OCI-LY7 (cell line): ENCODE measurements at places on chromosomes 7 and 10. TPM values are rescaled to one million over a fixed set of nuclear protein-coding genes. Genes with fewer than 3 reads are reported as not detected.

DNA sequence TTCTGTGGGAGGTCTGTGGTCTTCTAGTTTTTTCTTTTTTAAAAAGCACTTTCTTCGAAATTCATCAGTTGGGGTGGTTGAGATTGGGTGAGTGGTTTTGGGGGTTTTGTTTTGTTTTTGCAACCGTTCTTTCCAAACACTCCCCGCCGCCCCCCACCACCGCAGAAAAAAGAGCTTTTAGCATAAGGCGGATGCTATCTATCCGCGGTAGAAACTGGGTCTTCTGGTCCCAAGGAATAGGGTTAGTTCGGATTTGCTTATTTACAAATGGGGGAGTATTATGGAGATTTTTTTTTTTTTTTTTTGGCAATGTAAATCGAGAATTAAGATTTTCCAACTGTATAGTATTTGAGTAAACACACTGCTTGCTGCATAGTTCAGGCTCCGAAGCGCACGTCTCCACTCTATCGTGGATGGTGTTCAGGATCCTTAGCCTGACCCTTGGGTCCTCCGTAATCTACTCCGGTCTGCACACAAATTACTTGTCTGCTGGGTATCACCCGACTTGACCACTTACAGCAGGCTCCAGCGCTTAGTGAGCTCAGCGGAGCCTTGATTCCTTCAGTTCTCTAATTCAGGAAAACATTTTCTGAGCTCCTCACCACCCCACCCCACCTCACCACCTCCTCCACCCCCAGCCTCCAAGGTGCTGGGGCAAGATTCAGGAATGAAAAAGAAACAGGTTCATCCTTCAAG lies 757 bp upstream of the NRCAM start:
- no peak for DNase-seq

CALHM3 gene
- not detected in 2 replicates for total RNA-seq

DNA sequence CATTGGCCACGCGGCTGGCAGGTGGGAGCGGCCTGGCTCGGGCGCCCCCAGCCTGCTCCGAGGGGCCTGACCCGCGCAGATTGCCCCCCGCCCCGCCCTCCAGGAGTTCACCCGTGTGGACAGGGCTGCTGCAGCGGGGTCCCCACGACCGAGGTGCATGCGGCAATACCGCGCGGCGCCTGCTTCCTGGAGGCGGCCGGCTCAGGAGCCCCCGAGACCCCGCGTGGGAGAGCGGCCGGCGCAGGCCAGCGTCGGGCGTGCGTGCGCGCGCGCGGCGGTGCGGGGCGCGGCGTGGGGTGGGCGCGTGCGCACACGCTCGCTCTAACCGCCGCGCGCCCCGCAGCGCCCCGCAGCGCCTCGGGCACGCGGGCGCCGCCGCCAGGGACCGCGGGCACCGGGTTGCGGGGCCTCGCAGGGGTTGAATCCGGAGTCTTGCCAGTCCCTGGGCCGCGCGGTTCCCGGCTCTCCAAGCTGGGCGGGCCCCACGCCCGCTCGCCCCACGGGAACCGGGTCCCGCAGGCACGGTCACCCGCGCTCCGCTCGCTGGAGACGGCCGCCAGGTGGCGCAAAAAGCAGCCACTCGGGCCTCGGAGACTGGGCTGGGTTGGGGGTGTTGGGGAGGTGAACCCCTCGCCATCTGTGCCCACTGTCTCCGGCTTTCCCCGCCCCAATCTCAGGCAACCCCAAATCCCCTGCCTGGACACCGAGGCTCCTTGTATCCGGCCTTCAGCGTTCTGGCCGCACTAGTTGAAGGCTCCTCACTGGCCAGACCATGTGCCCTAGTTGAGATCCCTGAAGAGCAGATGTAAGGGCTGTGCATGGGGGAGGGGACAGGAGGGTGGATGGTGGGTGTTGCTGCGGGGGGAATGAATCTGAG lies 1.3 kb upstream of the ACHE start:
- peak; percentile 27 for DNase-seq

RSBN1L gene
- total RNA-seq = 30.0 and 30.4 TPM in 2 replicates

DNA sequence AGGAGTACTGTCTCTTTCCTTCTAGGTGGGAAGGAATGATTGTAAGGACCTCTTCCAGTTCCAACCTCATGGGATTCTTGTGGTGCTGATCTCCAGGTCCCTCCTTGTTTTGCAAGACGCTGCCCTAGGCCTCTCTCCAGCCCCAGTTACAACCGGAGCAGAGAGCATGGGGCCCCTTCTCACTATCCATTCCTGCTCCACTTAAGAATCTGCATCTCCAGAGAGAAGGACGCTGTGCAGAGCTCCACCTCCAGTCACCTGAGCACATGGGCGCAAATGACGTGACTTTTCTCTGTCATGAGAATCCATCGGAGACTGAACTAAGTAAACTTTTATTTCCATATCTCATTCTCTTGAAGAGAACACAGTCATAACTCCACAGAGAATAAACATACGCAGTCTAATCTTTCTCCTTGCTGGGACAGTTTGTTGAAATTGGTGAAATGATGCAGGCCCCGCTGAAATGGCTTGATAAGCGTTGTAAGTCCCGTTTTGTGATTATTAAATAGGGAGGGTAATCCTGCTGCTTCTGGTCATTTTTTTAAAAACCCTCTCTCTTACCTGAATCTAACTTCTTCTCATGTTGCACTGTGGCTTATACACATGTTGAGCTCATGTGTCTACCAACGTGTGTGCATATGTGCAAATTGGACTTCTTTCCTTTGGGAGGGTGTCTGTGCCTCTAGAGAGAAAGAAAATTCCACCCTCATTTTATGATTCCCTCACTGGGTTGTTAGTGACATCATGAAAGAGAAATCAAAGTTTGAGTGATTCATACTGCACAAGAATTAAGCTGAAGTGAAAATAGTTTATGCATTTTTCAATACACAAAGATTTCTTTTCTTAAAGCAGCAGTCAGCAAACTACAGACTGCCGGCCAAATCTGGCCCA lies 133.2 kb upstream of the TBX20 start:
- no peak for DNase-seq

DNA sequence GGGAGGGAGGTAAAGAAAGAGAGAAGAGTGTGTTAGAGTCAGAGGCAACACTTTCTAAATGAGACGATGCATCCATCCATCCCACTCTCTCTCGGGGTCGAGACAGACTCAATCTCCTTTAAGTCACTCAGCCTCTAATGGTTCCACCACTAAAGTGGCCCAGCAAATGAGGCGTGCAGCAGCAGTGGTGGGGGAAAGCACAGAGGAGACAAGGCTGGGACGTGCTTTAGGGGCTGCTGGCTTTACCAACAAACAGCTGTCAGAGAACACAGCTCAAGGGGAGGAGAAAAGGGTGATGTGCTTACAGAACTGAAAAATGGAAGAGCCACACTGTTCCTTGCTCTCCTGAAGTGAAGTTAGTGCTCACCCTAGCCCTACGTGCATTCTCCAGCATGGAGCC lies 4.5 kb upstream of the SEC31B start:
- no peak for DNase-seq

GRCh38 chr10:30554440-30554825 lies 75.1 kb downstream of the LYZL2 start:
- DNase-seq = no peak

DNA sequence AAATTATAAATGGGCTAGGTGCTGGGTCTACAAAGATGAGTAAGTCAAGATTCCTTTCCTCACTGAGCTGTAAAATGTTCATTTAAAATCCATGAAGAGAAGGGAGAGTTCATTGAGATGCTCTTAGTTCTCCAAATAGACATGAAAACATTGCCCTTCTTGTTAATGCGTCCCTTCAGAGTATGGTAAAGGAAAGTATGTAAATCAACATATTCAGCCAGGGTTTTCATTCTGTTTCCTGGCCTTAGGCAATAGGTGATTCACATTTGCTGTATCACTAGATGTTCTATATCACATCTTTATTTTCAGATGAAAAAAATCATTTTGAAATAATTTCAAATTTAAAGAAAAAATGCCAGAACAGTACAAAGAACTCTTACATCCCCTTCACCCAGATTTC lies 5.4 kb downstream of the ANKIB1 start:
- no peak for DNase-seq

DNA sequence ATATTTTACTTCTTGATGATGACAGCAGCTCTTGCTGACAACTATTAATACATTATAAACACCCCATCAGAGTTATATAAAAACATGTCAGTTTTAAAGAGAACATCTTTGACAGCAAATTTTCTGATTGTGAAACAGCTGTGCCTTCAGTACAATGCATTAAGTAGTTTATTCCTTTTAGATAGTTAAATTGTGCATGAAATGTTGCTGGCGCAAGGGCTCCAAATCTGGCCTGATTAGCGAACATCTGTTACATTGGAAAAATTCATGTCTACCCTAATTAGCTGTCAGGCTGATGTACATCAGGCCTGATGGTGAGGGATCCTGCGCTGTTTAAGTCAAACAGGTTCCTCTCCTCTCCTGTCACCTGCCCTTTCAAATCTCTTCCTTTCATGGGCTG lies 171.9 kb upstream of the SP8 start:
- no peak for DNase-seq

SYT15 gene
- 1.5 and 2.1 TPM in 2 replicates for total RNA-seq

DNA sequence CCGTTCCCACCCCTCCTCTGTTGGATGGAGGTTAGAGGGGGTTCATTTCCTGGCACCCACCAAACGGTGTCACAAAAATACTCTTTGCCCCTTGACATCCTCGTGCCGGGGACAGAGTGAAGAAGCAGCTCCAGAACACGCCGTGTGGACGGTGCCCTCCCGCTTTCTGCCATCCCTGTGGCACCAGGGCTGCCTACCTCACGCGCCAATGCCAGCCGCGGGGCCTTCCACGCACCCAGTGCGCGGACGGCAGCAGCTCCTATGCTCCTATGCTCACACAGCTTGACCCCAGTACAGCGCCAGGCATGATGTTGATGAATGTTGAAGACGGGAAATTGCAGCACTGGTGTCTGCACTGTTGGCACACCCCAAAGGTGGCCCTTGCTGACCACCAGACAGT lies 507.2 kb upstream of the FOXK1 start:
- no peak for DNase-seq

GRCh38 chr7:31950091-31950755 lies 120.0 kb downstream of the PDE1C start:
- DNase-seq = no peak

DNA sequence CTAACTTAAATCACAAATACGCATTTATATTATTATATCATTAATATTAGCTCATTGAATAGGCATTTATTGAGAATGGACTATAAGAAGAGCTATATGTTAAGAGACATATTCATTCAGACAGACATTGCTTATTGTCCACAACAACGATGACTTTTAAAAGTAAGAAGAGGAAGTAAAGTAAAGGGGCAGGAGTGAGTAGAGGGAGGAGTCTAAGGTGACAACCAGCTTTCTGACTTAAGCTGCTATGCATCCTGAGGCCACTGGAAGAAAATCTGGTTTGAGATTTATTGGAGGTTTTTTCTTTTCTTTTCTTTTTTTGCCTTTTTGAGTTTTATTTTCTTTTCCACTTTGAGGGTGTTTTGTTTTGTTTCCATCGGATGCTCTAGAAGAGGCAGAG lies 723.5 kb downstream of the GRM8 start:
- no peak for DNase-seq

STEAP2 gene
- total RNA-seq = not detected in 2 replicates

LRRD1 gene
- total RNA-seq = 0.13 and 0.42 TPM in 2 replicates

CPA2 gene
- not detected in 2 replicates for total RNA-seq

DNA sequence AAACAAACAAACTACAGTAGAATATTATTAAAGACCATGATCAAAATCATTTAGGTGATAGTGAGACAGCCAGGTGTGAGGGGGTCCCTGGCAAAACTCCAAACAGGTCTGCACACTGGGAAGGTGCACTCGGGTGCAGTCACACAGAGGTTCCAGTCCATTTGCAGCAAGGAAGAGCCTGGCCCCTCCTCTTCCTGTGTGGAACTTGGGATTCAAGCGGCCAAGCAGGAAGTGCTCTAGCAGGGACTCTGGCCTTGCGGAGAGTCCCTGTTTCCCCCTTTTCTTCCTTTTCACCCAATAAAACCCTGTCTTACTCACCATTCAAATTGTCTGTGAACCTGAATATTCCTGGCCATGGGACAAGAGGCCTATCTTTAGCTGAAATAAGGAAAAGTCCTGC lies 181.8 kb downstream of the LRRTM3 start:
- DNase-seq = no peak

CDHR1 gene
- total RNA-seq = not detected in 2 replicates

DNA sequence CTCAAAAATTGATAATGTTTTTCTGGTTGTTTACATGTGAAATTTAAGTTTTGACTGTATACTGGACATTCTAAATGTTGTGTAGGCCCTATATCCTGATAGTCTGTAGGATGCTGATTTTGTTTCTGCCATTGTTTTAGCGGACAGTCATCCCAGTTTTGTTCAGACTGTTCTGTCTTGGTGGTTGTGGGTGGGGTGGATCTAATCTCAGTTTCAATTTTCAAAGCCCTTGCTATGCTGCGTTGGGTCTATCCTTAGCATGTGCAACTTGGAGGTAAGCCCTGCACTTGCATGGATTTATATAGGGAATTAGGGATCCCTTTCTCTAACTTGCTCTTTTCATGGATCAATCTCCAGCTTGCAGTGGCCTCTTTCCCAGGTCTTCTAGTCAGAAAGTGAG lies 19.1 kb downstream of the DBF4 start:
- DNase-seq = no peak

ETV1 gene
- not detected in 2 replicates for total RNA-seq

PITX3 gene
- not detected in 2 replicates for total RNA-seq

DNA sequence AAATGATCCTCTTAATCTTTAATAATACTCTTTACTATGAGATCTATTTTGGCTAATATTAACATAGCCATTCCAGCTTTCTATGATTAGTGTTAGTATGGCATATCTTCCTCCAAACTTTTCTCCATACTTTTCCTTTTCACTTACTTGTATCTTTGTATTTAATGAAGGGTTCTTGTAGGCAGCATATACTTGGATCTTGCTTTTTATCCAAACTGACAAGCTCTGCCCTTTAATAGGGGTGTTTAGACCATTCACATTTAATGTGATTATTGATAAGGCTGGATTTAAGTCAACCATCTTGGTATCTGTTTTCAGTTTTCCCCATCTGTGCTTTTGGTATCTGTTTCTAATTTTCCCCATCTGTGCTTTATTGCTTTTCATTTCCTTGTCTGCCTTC lies 59.7 kb upstream of the ATP6V0A4 start:
- no peak for DNase-seq

GNA12 gene
- total RNA-seq = 35.9 and 36.1 TPM in 2 replicates

- DNase-seq = no peak
Observed at GRCh38 chr10:60390224-60390626, 550 bp upstream of the ANK3 start.

- DNase-seq = peak; percentile 76
Observed at GRCh38 chr7:116953372-116953905, at the start of gene ST7. ST7 (plus strand) TSS chr7:116953501; CDS start chr7:116953541, 40 bp downstream.

DNA sequence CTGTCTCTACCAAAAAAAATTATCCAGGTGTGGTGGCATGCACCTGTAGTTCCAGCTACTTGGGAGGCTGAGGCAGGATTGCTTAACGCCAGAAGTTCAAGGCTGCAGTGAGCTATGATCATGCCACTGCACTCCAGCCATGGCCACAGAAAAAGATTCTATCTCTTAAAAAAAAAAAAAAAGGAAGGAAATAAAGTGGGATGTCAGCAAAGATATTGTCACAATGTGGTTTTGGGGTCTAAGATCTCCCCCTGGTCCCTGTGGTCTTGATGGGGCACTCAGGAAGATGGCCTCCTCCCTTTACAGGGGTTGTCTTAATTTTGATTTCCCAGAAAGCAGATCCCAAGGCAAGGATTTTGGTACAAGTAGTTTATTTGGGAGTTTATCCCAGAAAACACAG lies 7.4 kb upstream of the KAZALD1 start:
- no peak for DNase-seq

- no peak for DNase-seq
Observed at GRCh38 chr7:12741951-12742575, 54.6 kb downstream of the ARL4A start.
